Bone marrow (tissue), 2 donors: ENCODE measurements at places on chromosomes 4 and X.

DNA sequence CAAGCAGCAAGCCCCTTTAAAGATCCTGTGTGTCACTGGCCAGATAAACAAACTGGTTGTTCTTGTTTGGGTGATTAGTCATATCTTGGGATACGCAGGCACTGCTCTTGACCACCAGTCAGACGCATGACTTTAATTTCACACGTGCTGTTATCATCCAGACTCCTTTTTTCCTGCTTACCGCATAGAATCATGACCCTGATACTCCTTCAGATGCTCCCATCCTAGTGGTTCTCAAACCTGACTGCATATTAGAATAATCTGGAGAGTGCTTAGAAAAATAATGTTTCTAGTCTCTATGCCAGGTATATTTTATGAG is 78.8 kb downstream of the CLDN22 start:
- DNase-seq: no peak

GRCh38 chr4:181166742-181167399 is 1076.3 kb upstream of the TENM3 start:
- no peak for DNase-seq

DNA sequence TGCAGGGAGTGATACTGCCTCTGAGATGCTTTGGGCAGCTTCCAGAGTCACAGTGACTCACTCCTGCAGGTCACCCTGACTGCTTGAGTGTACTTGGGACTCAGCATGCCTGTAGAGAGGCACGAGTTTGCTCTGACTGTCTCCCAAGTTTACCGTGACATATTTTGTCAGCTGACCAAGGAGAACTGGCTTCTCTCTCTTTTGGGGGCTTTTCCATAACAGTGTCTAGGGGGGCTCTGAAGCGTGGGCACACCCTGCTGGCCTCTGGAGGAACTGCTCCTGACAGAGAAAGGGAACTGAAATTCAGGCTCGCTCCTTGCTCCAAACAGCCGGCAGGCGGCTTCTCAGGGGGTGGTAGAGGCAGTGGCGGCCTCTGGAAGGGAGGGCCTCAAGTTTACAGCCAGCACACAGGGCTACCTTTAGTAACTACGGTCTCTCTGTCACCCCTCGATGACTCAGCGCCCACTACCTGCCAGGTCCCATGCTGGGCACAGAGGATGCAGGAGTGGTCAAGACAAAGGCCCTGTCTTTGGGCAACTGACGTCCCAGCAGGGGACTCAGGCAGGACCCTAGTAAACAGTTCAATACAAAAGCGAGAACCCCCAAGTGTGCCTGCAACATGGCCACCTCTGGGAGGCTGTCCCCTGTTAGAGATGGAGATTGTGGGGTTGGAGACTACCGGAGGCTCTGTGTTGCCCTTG is 17.8 kb downstream of the ZNF185 start:
- peak; percentile 61 for DNase-seq

DNA sequence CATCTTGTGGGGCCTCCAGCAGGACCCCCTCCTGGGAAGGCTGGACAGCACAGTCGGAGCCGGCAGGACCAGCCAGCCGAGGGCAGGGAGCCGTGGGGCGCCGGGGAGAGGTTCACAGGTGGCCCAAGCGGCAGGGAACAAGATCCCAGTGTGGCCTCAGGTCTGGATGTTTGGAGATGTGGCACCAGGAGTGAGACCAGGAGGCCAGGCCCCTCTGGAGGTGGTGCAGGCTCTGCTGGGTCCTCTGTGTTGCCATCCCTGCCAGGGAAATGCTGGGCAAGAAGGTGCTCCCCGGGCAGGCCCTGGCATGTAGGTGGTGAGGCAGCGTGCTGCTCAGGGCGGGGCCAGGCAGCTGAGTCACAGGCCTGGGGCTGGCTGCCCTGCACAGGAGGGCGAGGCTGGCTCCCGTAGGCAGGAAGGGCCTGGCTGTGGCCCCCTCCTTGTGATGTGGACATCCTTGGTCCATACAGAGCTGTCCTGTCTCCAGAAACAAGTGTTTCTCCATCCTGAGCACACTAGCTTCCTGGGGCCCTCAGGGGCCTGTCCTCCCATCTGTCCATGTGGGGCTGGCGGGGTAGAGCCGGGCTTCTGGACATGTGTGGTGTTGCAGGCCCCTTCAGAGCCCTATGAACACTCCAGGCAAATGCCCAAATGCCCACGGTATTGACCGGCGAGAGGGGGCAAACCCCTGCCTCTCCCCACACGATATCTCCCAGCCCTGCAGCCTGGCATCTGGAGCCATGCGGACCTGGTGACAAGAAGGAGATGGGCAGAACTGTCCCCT is 4.8 kb upstream of the HGFAC start:
- no peak for DNase-seq

DNA sequence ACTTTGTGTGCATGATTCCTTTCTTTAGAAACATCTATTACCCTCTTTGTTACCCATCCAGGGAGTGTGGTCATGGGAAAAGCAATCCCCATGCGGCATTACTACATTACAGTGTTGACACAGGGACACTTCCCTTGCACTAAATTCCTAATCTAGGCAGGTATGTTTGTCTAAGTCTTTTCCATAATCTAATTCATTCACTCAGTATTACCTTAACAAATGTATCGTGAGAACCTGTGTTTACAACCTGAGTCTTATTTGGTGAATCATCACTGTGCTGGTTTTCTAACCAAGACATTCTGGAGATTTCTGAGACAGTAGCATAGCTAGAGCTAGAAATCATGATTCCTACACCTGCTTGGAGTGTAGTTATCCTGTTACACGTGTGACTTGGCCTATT is 326.8 kb downstream of the BMPR1B start:
- DNase-seq: no peak

- DNase-seq: no peak
Measured at GRCh38 chr4:176540814-176541213, 221.0 kb downstream of the SPCS3 start.

DNA sequence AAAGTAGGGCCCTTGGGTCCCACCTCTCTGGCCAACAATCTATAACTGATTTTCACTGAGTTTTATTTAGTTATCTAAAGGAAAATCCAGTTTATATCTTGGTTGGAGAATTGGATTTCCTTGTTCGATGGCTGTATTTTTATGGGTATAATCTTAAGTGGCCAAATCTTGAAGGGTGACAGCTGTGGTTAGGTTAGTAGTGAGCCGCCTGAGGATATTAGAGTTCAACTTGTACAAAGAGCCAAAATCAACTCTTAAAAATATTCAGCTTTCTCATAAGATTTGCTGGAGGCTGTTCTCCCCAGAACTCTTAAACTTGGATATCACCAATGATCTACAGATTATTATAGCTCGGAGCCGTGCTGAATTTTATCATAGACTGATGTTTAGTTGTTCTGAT is 54.6 kb upstream of the UNC5C start:
- no peak for DNase-seq

DNA sequence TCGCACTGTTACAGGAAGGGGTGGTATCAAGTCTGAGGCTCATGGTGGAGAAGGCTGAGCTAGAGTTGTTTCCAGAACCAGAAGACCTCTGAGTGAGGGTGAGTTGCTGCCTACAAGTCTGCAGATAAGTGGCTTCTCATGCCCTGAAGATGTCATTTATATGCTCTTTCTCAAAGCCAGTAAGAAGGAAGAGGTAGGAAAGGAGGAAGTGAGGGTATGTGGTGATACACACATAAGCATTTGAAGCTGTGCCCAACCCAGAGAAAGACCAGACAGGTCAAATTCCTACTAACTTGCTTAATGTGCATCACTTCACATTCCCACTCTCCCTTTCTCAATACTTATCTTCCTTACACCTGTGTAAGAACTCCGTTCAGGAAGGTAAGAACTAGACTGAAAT is at the start of gene PPBP:
Gene PPBP, minus strand, starts transcription at position 130 of the 400 bp plus-strand sequence. Its CDS starts 87 bp downstream, at position 43.
- no peak for DNase-seq

- no peak for DNase-seq
Measured at GRCh38 chr4:123470640-123471039, 74.0 kb downstream of the SPRY1 start.

- no peak for DNase-seq
Measured at GRCh38 chrX:1416965-1417760, 25.2 kb upstream of the SLC25A6 start.

DNA sequence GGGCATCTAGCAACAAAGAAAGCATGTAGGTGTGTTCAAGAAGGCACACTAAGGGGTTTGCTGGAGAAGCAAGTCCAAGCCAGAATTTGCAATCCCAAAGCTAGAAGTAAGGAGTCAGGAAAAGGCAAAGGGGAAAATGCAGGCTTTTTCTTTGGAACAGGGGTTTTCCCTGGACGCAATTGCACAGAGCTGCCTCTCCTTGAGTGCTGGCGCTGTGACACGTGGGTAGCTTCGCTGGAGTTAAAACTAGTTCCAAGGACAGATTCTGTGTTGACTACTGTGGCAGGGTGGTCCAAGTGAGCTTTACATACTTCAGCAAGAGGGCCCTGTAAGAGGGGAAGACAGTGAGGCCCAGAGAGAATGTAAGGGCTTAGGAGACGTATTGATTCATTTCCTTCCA is 277.1 kb downstream of the ADGRA3 start:
- no peak for DNase-seq

DNA sequence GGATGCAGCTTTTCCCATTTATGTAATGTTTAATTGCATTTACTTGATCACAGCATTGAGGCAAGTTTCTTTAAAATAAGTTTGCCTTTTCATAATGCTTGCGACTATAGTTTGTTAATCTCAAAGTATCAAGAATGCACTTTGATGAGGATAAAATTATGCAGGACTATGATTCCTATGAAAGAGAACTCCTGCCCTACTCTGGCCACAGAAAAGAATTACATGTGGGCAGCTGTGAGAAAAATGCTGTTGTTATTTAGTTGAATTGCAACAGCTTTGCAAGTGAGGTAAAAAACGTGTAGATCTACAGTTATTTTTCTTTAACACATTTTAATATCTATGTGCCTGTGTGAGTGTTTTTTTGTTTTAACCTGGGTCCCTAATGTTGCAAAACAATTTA is 12.5 kb upstream of the OSTC start:
- no peak for DNase-seq
